ENCODE measurements at places on chromosomes 4 and X. TPM values are rescaled to one million over a fixed set of nuclear protein-coding genes. Genes with fewer than 3 reads are reported as not detected.

The VCX3B gene
- not detected for total RNA-seq

The TMEM35A gene
- total RNA-seq = 66.4 TPM

The TKTL2 gene
- 0.47 TPM for total RNA-seq

The GPC4 gene
- total RNA-seq = 2.5 TPM

The GLRA3 gene
- 5.0 TPM for total RNA-seq

The HMGB2 gene
- 20.4 TPM for total RNA-seq

The BMPR1B gene
- 23.6 TPM for total RNA-seq

The AFF2 gene
- 343 TPM for total RNA-seq

The SETD7 gene
- 42.7 TPM for total RNA-seq

The PRRG3 gene
- 7.2 TPM for total RNA-seq

The TRO gene
- 76.1 TPM for total RNA-seq

The TMEM144 gene
- 3.0 TPM for total RNA-seq

The CLGN gene
- total RNA-seq = 3.4 TPM

The TCEANC gene
- total RNA-seq = 14.7 TPM

The RPL9 gene
- 3,277 TPM for total RNA-seq

The PIN4 gene
- 13.7 TPM for total RNA-seq

The TCP11X2 gene
- 0.62 TPM for total RNA-seq

Measured in occipital lobe (tissue), 3 donors.